Activated naive CD8-positive, alpha-beta T cell treated with anti-CD3 and anti-CD28 coated beads for 36 hours (primary cell): ENCODE measurements at places on chromosomes 2 and 18.
A peak's percentile ranks its signal among the peaks of the same experiment; 100 is the strongest.

DNA sequence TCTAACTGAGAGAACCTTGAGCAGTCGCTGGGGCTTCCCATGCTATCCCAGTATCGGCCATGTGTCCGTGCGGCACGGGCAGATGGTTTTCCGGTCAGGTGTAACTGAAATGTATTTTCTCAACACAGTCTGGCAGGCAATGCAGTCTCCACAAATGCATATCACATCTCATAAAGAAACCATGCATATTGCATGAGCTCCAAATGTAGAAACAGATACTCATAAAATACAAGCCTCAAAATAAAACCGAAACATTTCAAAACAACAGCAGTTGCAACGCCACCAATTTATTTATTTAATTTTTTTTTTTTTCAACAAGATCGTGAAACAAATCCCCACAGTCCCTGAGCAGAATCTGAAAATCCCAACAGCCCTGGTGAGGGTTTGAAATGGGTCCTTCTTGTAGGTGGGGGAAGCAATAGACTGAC lies 299.4 kb downstream of the LPIN1 start:
- H3K4me1 ChIP-seq = peaks cover 44% of the 10 kb centered on the region
- H3K27ac ChIP-seq = no peak overlapping the region
- no peaks in the 10 kb centered on the region for H3K36me3 ChIP-seq

DNA sequence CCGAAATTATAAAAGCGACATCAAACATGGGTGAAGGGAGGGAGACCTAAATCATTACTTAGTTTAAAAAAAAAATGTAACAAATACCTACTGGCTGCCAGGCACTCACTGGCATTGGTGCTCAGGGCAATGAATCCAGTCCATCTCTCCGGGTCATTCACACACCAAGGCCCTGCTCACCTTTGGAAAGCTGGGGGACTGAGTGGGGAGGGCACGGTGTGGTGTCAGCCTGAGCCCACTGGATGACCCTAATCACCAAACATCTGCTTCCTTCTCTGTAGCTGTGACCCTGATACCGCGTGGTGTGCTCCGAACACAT lies 336 bp upstream of the DDX1 start:
- peaks cover 22% of the 10 kb centered on the region for H3K4me1 ChIP-seq
- DNase-seq = no peak
- no peaks in the 10 kb centered on the region for H3K27me3 ChIP-seq
- H3K4me3 ChIP-seq = peak overlapping the region; percentile 96
- H3K27ac ChIP-seq = peak overlapping the region; percentile 96

GRCh38 chr2:48080534-48081316 lies 174.4 kb upstream of the FBXO11 start:
- peaks cover 3% of the 10 kb centered on the region for H3K4me1 ChIP-seq
- H3K27me3 ChIP-seq = no peaks in the 10 kb centered on the region
- H3K4me3 ChIP-seq = no peak overlapping the region
- no peaks in the 10 kb centered on the region for H3K36me3 ChIP-seq

- no peak overlapping the region for H3K4me3 ChIP-seq
- no peak overlapping the region for H3K27ac ChIP-seq
- H3K36me3 ChIP-seq = no peaks in the 10 kb centered on the region
- no peak for DNase-seq
Observed at GRCh38 chr2:78260861-78261260, 738.7 kb upstream of the LRRTM4 start.

DNA sequence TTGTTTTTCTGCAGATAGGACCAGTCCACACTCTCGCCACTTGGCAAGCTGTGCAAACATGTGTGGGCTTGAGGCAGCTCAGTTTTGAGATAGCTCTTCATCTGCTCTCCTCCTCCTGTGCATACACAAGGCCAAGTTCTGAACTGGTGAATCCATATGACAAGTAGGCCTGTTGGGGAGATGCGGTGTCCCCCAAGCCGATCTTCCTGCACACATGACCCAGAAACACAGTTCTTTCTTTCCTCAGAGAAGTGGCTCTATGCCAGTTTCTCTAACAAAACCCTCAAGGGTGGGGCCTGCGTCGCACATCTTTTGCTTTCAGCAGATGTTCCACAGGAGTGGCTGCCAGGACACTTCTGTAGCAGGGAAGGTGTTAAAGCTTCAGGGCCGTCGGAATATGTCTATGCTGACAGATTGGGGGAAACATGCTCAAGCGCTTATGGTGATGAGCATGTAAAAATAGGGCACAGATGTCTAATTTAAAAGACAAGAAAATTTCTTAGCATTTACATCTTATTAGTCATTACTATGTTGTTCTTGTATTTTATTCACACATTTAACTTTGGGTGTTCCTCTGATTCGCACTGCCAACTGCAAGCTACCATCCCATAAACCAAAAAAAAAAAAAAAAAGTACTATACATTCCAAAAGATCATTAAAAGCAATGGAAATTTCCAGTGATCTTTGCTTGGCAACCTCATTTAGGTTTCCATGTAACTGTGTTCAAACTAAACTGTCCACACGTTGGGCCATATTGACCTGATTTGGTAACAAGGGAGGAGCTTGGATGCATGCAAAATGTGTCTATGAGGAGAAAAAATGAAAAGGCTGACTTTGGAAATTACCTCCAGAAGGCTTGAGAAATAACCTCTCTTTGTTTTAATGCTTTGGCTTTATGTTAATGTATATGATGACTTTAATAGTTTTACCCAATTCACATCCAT lies 1055.5 kb upstream of the KLHL29 start:
- H3K4me1 ChIP-seq = no peaks in the 10 kb centered on the region
- no peaks in the 10 kb centered on the region for H3K27me3 ChIP-seq
- H3K27ac ChIP-seq = no peak overlapping the region
- H3K36me3 ChIP-seq = no peaks in the 10 kb centered on the region
- no peak overlapping the region for H3K4me3 ChIP-seq

GRCh38 chr2:39228413-39229209 lies 15.2 kb downstream of the CDKL4 start:
- H3K4me3 ChIP-seq = peak overlapping the region; percentile 71
- peak overlapping the region; percentile 67 for H3K27ac ChIP-seq
- H3K4me1 ChIP-seq = peaks cover 44% of the 10 kb centered on the region
- H3K36me3 ChIP-seq = no peaks in the 10 kb centered on the region
- no peaks in the 10 kb centered on the region for H3K27me3 ChIP-seq
- peak; percentile 47 for DNase-seq

DNA sequence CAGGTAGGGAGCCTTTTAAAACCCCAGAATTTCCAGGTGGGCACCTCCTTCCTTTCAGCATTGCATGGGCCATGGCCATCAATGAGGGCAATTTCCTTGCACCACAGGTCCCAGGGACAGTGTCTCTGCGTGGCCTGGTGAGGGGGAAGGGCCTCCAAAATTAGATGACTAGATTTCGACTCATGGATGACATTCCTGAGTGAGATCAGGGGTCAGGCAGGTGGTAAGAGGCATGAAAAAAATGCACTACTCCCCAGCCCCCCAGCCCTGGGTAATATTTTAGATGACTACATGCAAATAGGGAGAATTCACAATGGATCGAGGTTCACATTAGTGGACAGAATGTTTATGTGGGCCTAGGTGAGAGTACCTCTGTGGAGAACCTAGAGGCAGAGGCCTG lies 19.0 kb upstream of the IGFBP5 start:
- no peak overlapping the region for H3K4me3 ChIP-seq
- no peaks in the 10 kb centered on the region for H3K4me1 ChIP-seq
- H3K27ac ChIP-seq = no peak overlapping the region
- H3K36me3 ChIP-seq = no peaks in the 10 kb centered on the region
- DNase-seq = no peak

DNA sequence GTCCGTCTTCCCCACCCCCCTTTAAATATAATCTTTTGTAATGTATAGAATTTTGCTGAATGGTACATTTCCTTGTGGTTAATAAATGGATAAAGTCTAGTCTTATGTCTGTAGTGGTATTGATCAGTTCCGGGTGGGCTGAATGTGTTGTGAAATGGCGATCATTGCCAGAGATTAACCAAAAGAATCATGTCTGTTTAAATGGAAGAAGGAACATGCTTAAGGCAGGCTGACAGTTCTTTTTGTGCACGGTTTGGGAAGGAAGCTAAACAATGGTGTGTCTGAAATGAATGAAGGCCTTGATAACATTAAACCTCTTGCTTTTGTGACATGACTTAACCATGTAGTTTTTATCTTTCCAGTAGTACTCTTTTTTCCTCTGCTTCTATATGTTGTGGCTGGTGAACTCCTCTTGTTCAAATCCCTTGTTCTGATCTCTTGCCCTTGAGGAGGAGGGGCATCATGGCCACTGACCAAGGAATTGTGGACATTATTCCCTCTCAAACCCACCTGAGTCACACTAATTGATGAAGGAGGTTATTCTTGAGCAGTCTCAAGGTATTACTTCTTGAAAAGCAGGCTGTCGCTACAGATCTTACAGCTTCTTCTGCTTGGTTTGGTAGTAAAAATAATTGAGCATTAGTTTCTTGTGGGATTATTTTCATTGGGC lies 1.7 kb downstream of the ACVR2A start:
- H3K27ac ChIP-seq = no peak overlapping the region
- H3K4me3 ChIP-seq = peak overlapping the region; percentile 51
- peaks cover 42% of the 10 kb centered on the region for H3K4me1 ChIP-seq
- peaks cover 6% of the 10 kb centered on the region for H3K36me3 ChIP-seq
- peaks cover 24% of the 10 kb centered on the region for H3K27me3 ChIP-seq

DNA sequence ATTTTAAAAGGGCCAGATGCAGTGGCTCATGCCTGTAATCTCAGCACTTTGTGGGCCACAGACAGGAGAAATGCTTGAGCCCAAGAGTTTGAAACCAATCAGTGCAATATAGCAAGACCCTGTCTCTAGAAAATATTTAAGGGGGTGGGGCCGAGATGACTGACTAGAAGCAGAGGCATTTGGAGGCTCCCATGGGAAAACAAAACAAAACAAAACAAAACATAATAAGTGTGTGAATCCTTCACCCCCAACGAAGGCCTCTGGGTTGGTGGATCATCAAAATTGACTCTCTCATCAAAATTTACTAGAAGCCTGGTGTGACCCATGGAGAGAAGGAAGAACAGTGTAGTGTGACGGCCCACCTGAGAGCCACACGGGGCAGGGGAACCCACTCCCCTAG lies 560.9 kb downstream of the LRP1B start:
- H3K4me3 ChIP-seq = no peak overlapping the region
- DNase-seq = no peak
- H3K27ac ChIP-seq = no peak overlapping the region
- no peaks in the 10 kb centered on the region for H3K27me3 ChIP-seq
- no peaks in the 10 kb centered on the region for H3K36me3 ChIP-seq

DNA sequence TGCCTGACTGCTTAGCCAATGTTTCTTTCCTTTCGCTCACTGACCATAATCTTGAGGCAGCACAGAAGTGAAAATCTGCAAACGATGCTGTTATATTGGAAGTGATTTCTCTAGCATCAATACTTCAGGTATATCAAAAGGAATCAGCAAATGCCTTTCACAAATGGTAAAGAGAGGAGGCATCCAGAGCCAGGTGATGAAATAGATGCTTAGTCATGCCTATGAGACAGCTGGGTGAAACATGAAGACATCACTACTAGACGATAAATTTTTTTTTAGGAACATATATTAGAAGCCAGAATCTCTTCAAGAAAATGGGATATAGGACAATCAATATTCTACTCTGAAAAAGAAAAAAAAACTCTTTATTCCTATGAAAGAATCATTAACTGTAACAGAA lies 249.2 kb upstream of the SLC39A10 start:
- H3K27me3 ChIP-seq = no peaks in the 10 kb centered on the region
- no peak overlapping the region for H3K4me3 ChIP-seq
- H3K4me1 ChIP-seq = peaks cover 7% of the 10 kb centered on the region
- no peaks in the 10 kb centered on the region for H3K36me3 ChIP-seq
- H3K27ac ChIP-seq = no peak overlapping the region
- no peak for DNase-seq

- H3K36me3 ChIP-seq = no peaks in the 10 kb centered on the region
- no peak overlapping the region for H3K27ac ChIP-seq
- no peak overlapping the region for H3K4me3 ChIP-seq
- H3K4me1 ChIP-seq = no peaks in the 10 kb centered on the region
Observed at GRCh38 chr2:149473521-149473920, 114.1 kb downstream of the MMADHC start.

- no peak overlapping the region for H3K27ac ChIP-seq
- peak; percentile 40 for DNase-seq
- no peaks in the 10 kb centered on the region for H3K36me3 ChIP-seq
- H3K4me3 ChIP-seq = no peak overlapping the region
- peaks cover 6% of the 10 kb centered on the region for H3K4me1 ChIP-seq
- H3K27me3 ChIP-seq = peaks cover 56% of the 10 kb centered on the region
Observed at GRCh38 chr18:11654736-11655605, 34.1 kb upstream of the GNAL start.

GRCh38 chr2:24832073-24832461 lies 38.8 kb downstream of the CENPO start:
- H3K4me3 ChIP-seq = no peak overlapping the region
- peaks cover 19% of the 10 kb centered on the region for H3K36me3 ChIP-seq

DNA sequence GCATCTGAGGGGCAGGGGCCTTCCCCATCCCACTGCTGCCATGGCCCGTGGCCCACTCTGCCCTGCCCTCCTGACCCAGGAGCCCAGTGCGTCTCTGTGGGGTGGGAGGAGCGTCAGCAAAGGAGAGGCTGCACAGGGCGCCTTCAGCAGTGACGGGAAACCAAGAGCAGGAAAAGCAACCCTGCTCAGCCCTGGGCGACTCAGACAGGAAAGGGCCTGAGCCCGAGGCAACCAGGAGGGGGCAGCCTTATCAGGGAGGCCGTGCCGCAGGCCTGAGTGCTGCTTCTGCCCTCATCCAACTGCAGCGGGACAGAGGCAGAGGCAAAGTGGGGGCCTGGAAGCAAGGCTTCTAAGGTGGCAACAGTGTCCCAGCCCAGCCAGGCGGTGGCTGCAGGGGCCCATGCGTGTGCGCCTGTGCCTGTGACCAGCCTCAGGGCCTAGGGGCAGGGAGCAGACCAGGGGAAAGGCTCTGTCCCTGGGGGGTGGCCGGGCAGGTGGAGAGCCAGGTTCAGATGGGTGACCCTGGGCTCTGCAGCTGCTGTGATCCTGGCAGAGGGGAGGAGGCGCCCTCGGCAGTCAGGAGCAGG lies 23.3 kb upstream of the ALPI start:
- no peaks in the 10 kb centered on the region for H3K27me3 ChIP-seq
- DNase-seq = no peak
- H3K4me1 ChIP-seq = no peaks in the 10 kb centered on the region
- H3K27ac ChIP-seq = no peak overlapping the region
- H3K36me3 ChIP-seq = no peaks in the 10 kb centered on the region

DNA sequence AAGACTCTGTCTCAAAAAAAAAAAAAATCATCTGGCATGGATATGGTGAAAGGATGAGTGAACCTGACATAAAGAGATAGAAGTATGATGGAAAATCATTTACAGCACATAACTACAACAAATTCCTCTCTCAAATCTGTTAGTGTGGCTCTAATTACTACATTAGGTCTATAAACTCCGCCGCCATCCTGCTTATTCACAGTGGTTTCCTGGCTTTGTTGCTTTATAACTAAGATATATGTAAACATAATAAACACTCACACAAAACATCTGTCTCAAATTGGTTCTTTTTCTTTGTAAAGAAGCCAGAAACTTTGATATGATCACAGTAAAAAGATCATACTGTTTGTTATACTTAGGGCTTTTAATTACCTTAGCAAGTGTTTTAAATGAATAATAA lies 412.6 kb upstream of the FAM98A start:
- no peak overlapping the region for H3K4me3 ChIP-seq
- no peak for DNase-seq
- H3K4me1 ChIP-seq = no peaks in the 10 kb centered on the region
- H3K27me3 ChIP-seq = no peaks in the 10 kb centered on the region
- no peaks in the 10 kb centered on the region for H3K36me3 ChIP-seq
- no peak overlapping the region for H3K27ac ChIP-seq
